ENCODE measurements at places on chromosomes 16 and 17. TPM values are rescaled to one million over a fixed set of nuclear protein-coding genes. Genes with fewer than 3 reads are reported as not detected.

DNA sequence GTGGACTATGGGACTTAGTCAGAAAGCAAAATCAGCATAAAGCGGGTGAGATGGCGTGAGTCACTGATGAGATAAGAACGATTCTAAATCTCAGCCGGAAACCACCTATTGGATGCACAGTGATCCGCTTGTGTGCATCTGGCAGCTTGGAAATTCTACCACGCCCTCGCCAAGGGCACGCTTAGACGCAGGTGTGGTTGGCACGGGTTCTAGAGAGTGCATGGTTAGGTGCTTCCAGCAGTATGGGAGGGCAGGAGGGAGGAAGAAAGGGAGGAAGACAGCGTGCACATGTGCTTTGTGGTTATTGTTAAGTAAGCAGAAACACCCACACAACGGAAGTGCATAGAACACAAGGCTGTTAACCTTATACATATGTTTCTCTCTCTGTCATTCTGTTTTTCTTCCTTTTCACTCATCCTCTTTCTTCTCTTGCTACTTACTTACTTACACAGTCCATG lies 374.0 kb upstream of the ASIC2 start:
- H3K4me3 ChIP-seq = no peak overlapping the region
- peaks cover 12% of the 10 kb centered on the region for H3K4me1 ChIP-seq
- peak; percentile 39 for DNase-seq
- H3K27me3 ChIP-seq = peaks cover 33% of the 10 kb centered on the region
- peak overlapping the region; percentile 65 for H3K27ac ChIP-seq

GRCh38 chr16:88472069-88472468 lies 19.0 kb downstream of the ZFPM1 start:
- H3K27me3 ChIP-seq = no peaks in the 10 kb centered on the region
- peaks cover 44% of the 10 kb centered on the region for H3K4me1 ChIP-seq
- no peak for DNase-seq
- no peak overlapping the region for H3K27ac ChIP-seq

- H3K27me3 ChIP-seq = no peaks in the 10 kb centered on the region
- no peak overlapping the region for H3K4me3 ChIP-seq
- no peaks in the 10 kb centered on the region for H3K4me1 ChIP-seq
- H3K27ac ChIP-seq = no peak overlapping the region
- no peak for DNase-seq
Measured at GRCh38 chr16:84052071-84052622, 9.6 kb upstream of the SLC38A8 start.

DNA sequence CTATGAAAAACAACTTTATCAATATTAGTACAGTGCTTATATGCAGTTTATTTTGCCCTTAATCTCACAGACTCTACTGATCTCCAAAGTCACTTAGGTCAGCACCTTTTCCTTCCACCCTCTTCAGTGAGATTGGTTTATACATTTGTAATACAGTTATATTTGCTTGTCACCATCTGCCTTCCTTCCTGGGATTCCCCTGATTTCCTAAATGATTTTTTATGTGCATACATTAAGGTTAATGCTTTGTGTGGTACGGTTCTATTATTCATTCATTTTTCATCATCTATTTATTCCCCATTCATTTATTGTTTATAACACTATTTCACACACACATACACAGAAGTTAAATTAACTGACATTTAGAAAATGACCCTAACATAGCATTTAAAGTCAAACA lies 419.8 kb upstream of the CDH11 start:
- H3K4me3 ChIP-seq = no peak overlapping the region
- H3K36me3 ChIP-seq = no peaks in the 10 kb centered on the region
- DNase-seq = no peak
- no peaks in the 10 kb centered on the region for H3K4me1 ChIP-seq
- H3K27me3 ChIP-seq = no peaks in the 10 kb centered on the region

- no peak for DNase-seq
- H3K4me1 ChIP-seq = no peaks in the 10 kb centered on the region
- H3K27ac ChIP-seq = no peak overlapping the region
- peaks cover 5% of the 10 kb centered on the region for H3K27me3 ChIP-seq
- no peaks in the 10 kb centered on the region for H3K36me3 ChIP-seq
- H3K4me3 ChIP-seq = no peak overlapping the region
Measured at GRCh38 chr16:49937886-49938285, 82.0 kb upstream of the ZNF423 start.

DNA sequence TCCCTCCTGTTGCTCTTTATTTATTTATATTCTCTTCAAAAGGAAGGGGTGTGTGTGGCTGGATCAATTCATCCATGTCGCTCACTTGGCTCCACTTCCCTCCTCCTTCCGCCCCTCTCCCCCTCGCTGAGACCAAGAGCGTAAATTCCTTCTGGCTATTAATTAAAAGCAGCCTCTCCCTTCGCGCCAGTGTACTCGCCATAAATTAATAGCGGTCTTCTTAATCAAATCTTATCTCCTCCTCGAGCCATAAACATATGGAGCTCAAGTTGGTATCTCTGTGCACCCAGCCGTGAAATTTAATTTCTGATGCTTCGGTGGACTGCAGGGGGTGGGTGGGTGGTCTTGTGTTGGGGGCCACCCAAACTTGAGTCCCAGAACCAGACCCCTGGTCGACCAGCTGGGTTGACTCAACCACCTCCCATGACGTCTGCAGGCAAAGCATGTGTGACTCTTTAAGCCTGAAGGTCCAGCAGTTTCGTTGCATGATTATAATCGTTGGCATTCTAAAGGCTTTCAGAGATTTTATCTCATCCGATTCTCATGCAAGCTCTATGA lies 57.9 kb downstream of the SDK2 start:
- no peak overlapping the region for H3K27ac ChIP-seq
- H3K36me3 ChIP-seq = peaks cover 2% of the 10 kb centered on the region
- H3K27me3 ChIP-seq = no peaks in the 10 kb centered on the region
- H3K4me1 ChIP-seq = peaks cover 49% of the 10 kb centered on the region
- DNase-seq = no peak

GRCh38 chr17:80477647-80478478 lies 1.5 kb upstream of the NPTX1 start:
- peaks cover 12% of the 10 kb centered on the region for H3K36me3 ChIP-seq
- H3K4me3 ChIP-seq = no peak overlapping the region
- peak; percentile 48 for DNase-seq

GRCh38 chr17:39222866-39223834 lies 2.6 kb downstream of the STAC2 start:
- no peak for DNase-seq
- H3K27me3 ChIP-seq = peaks cover 57% of the 10 kb centered on the region
- no peak overlapping the region for H3K4me3 ChIP-seq
- H3K4me1 ChIP-seq = peaks cover 6% of the 10 kb centered on the region
- peaks cover 3% of the 10 kb centered on the region for H3K36me3 ChIP-seq

GRCh38 chr16:69554495-69554894 lies 11.3 kb upstream of the NFAT5 start:
- no peak for DNase-seq
- no peaks in the 10 kb centered on the region for H3K27me3 ChIP-seq
- H3K27ac ChIP-seq = no peak overlapping the region
- H3K4me1 ChIP-seq = peaks cover 21% of the 10 kb centered on the region
- no peak overlapping the region for H3K4me3 ChIP-seq
- peaks cover 2% of the 10 kb centered on the region for H3K36me3 ChIP-seq

GRCh38 chr16:77211880-77212740 lies 12.9 kb downstream of the SYCE1L start:
- peak overlapping the region; percentile 80 for H3K27ac ChIP-seq
- no peaks in the 10 kb centered on the region for H3K27me3 ChIP-seq
- DNase-seq = peak; percentile 75

DNA sequence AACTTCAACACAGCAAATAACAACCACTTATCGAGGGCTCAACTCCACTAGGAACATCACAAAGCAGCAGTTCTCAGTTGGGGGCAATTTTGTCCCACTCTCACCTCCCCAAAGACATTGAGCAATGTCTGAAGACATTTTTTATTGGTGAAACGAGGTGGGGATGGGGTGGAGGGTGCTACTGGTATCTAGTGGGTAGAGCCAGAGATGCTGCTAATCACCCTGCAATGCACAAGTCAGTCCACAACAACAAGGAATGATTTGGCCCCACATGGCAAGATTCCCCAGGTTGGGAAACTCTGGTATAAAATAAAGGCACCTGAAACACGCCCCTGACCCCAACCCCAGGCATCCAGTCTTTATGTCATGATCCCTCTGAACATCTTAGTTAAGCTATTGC lies 33.3 kb downstream of the TLE7 start:
- H3K27me3 ChIP-seq = peaks cover 27% of the 10 kb centered on the region
- DNase-seq = no peak
- no peak overlapping the region for H3K27ac ChIP-seq
- H3K36me3 ChIP-seq = no peaks in the 10 kb centered on the region

DNA sequence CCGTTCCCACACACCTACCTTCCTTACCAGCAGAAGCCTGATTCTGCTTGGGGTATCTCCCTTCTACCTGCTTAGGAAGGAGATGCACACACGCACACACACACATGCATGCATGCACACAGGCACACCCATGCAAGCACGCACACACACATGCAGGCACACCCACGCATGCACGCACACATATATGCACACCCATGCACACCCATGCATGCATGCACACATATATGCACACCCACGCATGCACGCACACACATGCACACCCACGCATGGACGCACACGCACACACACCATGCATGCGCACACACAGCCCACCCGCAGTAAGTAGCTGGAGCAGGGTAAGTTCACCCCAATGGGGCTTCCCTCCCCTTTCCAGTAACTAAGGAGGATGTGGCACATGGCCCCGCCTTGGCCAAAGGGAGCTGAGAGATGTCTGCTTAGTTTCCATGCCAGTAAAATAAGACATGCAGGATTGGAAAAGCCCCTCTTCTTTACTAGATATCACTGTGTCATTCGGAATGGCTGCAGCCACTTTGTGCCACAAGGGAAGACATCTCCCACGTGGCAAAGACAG lies 33.7 kb downstream of the ADCY9 start:
- peak overlapping the region; percentile 10 for H3K4me3 ChIP-seq
- H3K27me3 ChIP-seq = no peaks in the 10 kb centered on the region
- peaks cover 14% of the 10 kb centered on the region for H3K36me3 ChIP-seq
- DNase-seq = peak; percentile 28
- no peak overlapping the region for H3K27ac ChIP-seq
- peaks cover 47% of the 10 kb centered on the region for H3K4me1 ChIP-seq

DNA sequence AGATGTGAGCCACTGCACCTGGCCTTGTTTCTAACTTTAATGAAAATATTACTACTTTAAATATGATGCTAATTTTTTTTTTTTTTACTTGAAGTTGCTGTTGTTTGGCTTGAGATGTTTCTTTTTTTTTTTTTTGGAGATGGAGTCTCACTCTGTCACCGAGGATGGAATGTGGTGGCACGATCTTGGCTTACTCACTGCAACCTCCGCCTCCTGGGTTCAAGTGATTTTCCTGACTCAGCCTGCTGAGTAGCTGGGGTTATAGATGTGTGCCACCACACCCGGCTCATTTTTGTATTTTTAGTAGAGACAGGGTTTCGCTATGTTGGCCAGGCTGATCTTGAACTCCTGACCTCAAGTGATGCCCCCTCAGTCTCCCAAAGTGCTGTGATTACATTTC lies 23.6 kb downstream of the IGSF6 start:
- H3K36me3 ChIP-seq = peaks cover 52% of the 10 kb centered on the region
- peaks cover 36% of the 10 kb centered on the region for H3K4me1 ChIP-seq
- H3K27ac ChIP-seq = no peak overlapping the region

- no peaks in the 10 kb centered on the region for H3K27me3 ChIP-seq
- H3K4me1 ChIP-seq = no peaks in the 10 kb centered on the region
- no peak overlapping the region for H3K27ac ChIP-seq
- no peaks in the 10 kb centered on the region for H3K36me3 ChIP-seq
- no peak overlapping the region for H3K4me3 ChIP-seq
Measured at GRCh38 chr16:9797306-9797705, 384.9 kb downstream of the GRIN2A start.

DNA sequence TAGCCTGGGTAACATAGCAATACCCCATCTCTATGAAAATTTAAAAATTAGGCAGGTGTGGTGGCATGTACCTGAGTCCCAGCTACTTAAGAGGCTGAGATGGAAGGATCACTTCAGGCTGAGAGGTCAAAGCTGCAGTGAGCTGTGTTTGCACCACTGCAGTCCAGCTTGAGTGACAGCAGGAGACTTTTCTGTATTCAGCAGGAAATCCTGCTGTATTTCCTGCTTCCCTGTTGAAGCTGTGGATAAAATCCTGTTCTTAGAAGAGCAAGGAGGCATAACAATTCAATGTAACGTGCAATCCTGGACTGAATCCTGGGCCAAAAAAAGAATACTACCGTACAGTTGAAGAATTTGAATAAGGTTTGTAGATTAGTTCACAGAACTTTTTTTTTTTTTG lies 62.2 kb downstream of the FBXL20 start:
- DNase-seq = no peak
- H3K4me3 ChIP-seq = no peak overlapping the region
- H3K27ac ChIP-seq = no peak overlapping the region

DNA sequence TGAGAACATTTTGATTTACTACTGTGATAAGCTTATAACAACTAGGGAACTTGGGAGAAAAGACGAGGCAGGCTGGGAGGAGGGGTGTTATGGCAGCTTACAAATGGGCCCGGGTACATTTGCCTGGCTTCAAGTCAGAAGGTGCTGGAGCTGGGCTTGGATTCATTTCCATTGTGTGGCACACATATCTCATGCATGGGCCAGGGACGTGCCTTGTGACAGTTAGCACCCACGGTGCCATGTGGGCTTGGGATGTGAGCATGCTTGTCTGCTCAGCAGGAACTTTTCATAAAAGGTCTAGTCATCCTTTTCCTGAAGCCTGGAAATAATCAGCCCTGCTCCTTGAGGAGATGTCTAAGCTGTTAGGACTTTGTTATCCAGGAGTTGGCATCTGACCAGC lies 572.2 kb downstream of the CDH13 start:
- no peak for DNase-seq
- no peaks in the 10 kb centered on the region for H3K27me3 ChIP-seq
- H3K36me3 ChIP-seq = no peaks in the 10 kb centered on the region
- no peaks in the 10 kb centered on the region for H3K4me1 ChIP-seq
- no peak overlapping the region for H3K4me3 ChIP-seq

GRCh38 chr16:3444032-3444388 lies 530 bp downstream of the NAA60 start:
- peak overlapping the region; percentile 88 for H3K4me3 ChIP-seq
- DNase-seq = peak; percentile 43
- peak overlapping the region; percentile 93 for H3K27ac ChIP-seq
- H3K4me1 ChIP-seq = peaks cover 24% of the 10 kb centered on the region
- H3K27me3 ChIP-seq = no peaks in the 10 kb centered on the region
- peaks cover 52% of the 10 kb centered on the region for H3K36me3 ChIP-seq

TP53TG3B gene
- not detected for total RNA-seq

PLLP gene
- total RNA-seq = 0.55 TPM

NOL11 gene
- total RNA-seq = 59.4 TPM

CTRL gene
- 9.4 TPM for total RNA-seq

C17orf50 gene
- not detected for total RNA-seq

ATF7IP2 gene
- total RNA-seq = 38.1 TPM

TLCD3A gene
- total RNA-seq = 5.6 TPM

CD300LB gene
- not detected for total RNA-seq

NOXO1 gene
- 0.87 TPM for total RNA-seq

Measured in activated CD4-positive, alpha-beta T cell treated with anti-CD3 and anti-CD28 coated beads, Interleukin-2, amount 10 ng/mL, durations not matched to agents 7 days and 5 days (primary cell).